ENCODE measurements at places on chromosomes 11 and 22.

DNA sequence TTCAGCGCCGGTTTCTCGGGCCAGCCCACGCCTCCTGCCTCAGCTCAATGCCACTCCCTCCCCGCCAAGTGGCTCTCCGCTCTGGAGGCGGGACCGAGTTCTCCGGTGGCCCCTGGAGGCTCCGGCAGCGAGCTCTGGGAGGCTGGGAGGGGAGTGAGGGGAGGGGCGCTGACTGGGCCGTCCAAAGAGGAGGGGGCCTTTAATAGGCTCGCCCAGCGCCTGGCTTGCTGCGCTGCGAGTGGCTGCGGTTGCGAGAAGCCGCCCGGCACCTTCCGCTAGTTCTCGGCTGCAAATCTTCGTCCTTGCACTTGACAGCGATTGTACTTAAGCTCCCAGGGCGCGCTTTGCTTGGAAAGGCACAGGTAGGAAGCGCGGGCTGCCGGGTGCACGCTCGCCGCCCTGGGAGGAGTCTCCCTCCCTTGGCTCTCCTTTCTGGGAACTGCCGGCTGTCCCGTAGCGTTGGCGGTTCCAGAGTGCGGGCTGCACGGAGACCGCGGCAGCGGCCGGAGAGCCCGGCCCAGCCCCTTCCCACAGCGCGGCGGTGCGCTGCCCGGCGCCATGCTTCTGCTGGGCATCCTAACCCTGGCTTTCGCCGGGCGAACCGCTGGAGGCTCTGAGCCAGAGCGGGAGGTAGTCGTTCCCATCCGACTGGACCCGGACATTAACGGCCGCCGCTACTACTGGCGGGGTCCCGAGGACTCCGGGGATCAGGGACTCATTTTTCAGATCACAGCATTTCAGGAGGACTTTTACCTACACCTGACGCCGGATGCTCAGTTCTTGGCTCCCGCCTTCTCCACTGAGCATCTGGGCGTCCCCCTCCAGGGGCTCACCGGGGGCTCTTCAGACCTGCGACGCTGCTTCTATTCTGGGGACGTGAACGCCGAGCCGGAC is at the start of gene ADAMTS15:
ADAMTS15 (plus strand) TSS at position 230 of the 894 bp plus-strand sequence; CDS start at position 559, 329 bp downstream.
- peak; percentile 88 for DNase-seq

- no peak for DNase-seq
Observed at GRCh38 chr11:119223856-119224255, 17.7 kb downstream of the CBL start.

- no peak for DNase-seq
Observed at GRCh38 chr11:70572974-70573260, 174.6 kb downstream of the CTTN start.

DNA sequence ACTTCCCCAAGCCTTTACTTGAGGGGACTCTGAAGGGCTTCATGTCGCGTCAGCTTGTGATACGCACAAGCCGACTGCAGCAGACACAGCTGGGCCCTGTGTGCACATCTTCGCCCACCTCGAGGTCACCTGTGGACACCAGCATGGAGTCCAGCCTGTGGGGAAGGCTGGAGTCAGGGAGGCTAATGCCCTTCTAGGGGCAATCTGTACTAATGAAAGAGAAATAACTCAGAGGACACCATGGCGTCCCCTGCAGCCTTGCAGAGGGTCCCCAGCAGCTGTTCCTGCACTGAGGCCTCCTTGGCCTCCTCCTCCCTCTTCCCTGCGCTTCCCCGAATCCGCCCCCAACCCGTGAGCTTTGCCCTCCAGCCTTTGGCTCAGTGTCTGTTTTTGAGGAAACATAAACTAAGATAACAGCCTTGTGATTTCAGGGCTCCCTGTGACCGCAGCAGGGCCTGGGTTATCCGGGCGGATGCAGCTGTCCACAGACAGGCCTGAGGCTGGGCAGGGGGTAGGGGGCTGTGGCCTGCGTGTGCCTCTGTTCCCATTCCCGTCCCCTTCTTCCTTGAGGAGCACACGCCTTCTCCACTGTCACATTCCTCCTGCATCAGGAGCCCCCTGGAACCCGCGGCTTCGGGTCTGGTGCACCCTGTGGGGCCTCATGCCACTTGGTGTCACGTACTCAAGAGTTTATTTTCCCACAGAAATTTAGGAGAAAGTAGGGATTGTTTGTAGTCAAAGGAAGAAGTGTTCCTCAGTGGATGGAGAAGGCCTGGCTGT is 25.0 kb downstream of the KRTAP5-5 start:
- DNase-seq: no peak

DNA sequence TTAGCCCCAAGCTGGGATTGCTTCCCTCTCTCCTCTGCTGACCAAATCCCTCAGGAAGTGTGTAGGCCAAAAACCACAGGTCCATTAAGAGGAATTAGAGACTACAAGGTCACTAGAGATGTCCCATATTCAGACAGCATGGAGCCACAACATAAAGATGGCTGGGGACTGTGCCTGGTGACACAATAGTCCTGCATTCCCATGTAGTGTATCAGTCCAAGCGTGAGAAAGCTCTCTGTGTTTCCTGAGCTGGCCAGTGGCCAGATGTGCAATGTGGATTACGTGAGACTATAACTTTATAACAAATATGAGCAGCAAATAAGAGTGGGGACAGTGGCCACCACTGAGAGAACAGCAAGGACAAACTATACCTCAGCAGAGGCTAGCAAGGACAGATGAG is 7.6 kb upstream of the MS4A10 start:
- no peak for DNase-seq

GRCh38 chr11:2320568-2321310 is 18.9 kb downstream of the TSPAN32 start:
- no peak for DNase-seq

DNA sequence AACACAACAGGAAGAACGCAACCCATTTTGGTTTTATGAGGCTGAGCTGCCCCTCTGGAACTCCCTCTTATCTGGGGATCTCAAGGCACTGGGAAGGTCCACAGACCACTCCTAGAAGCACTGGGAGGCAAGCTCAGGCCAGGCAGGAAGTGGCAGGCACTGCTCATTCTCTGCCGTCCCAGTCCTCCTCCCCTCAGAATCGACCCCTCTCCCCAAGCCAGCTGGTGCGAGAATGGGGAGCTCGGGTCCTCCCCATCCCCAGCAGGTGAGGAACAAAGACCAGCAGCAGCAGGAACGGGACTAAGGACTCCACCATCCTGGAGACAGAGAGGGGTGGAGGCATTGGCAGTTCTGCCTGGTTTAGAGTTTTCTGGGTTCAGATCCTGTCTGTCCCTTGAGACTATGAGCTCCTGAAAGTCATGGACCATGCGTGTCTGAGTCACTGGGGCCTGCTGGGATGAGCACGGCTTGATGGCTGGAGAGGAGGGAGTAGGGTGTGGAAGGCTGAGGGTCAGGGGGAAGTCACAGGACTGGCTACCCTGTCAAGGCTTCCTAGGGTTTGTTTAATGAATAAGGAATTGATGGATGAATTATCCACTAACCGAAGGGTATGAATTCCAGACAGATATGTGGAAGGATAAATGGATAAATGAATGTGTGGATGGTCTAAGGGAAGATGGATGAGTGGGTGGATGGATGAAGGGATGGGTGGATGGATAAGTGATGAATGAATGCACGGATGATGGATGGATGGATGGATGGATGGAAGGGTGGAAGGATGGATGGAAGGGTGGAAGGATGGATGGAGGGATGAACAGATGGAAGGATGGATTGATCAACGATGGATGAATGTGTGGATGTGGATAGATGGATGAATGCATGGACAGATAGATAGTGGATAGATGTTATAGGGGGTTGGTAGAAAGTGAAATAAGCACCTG is 6.4 kb downstream of the MYEOV start:
- no peak for DNase-seq

DNA sequence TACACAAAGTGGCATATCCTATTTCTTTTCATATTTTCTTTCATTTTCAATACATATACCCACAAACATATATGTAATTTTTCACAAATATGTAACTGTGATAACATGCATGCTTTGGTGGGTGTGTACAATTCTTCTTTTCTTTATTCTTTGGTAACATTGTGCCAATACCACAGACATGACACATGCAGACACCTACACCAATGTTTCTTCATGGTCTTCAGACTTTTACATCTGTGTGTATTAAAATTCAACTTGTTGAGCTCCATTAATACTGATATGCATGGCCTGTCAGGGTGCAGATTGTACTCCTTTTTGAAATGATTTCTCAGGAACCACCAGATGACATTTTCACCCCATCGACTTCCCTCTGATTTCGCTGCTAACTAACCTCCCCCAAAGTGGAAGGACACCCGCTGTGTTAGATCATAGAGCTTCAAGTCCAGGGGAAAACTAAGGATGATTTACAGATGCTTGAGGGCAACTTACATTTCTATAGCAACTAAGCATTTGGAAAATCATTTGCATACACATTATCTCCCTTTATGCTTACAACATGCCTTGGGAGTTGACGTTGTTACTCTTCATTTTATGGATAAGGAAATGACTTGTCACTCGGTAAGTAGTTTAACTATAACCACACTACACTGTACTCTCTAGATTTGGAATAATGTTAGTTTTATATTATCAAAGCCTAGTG is 10.5 kb upstream of the PANX3 start:
- no peak for DNase-seq

GRCh38 chr11:77170107-77170506 is 42.1 kb downstream of the MYO7A start:
- peak; percentile 66 for DNase-seq

DNA sequence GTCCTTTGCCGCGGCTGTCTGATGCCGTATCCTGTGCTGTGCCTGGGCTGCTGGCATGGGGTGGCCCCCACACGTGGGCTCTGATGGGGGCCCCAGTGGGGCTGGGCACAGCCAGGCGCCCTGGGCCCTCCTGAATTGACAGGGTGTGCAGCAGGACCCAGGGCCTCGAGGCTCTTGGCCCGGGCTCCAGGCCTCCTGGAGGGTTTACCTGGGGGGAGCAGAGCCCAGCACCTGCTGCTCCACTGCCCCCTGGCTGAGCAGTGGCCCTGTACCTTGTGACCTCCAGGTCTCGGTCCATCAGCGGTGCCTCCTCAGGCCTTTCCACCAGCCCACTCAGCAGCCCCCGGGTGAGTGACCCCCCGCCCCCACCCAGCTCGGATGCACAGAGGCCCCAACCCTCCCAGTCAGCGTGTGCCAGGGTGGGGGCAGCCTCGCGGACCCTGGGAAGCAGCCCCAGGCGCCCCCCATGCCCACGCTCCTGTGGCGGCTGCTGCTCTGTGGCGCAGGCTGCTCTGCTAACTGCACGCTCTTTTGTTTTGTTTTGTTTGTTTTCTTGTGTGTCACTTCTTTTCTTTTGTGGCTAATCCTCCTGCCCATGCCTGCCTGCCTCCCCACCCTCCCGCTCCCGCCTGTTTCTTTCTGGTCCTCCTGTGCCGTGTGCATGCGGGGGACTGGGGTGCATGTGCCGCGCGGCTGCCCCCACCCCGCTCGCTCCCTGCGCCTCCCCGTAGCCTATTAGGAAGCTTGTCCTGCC is 36.9 kb downstream of the MOB2 start:
- no peak for DNase-seq

DNA sequence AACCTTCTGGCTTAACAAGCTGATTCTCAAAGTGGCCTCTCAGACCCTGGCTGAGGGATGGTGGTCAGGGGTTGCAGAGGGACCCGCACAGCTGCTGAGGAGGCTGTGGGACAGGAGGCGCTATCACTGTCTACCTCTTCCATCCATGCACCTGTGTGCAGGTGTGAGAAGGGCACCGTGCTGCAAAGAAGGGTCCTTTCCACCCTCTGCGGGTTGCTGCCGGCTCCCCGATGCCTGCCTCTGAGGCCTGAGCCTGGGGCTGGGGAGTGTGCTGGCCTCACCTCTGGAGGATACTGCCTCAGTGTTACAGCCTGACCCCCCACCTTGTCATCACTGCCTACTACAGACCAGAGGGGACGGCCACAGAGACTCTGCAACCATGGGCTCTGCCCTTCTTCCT is 66.1 kb upstream of the B3GAT1 start:
- no peak for DNase-seq

- no peak for DNase-seq
Observed at GRCh38 chr22:19196841-19197612, 18.5 kb upstream of the SLC25A1 start.

GRCh38 chr11:72704028-72704782 is 30.0 kb upstream of the PDE2A start:
- no peak for DNase-seq

DNA sequence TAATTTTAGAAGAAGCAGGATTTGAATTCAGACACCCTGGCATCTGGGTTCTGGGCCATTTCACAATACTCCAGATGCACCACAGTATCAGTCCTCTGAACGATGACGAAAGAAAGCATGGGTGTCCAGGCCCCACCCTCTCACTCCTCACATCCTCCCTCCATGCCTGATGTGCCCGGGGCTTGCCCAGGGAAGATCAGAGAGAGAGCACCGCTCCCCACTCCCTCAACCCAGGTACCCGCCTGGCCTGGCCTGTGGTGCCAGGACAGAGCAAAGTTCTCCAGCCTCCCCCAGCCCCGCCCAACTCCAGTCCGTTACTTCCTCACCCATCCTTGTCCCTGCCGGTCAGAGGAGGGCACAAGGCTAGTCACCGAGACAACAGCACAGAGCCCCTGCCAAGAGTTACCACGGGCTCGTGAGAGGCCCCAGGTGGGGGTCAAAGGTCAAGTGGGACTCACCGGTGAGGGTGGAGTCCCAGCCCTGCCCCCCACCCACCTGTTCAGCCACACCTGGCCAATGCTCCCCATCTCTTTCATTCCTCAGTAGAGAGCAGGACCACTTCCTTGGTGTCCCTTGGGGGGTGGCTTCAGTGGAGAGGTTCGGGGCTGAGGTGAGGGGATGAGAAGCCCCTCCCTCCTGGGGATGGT is 8.1 kb downstream of the BCL9L start:
- no peak for DNase-seq

DNA sequence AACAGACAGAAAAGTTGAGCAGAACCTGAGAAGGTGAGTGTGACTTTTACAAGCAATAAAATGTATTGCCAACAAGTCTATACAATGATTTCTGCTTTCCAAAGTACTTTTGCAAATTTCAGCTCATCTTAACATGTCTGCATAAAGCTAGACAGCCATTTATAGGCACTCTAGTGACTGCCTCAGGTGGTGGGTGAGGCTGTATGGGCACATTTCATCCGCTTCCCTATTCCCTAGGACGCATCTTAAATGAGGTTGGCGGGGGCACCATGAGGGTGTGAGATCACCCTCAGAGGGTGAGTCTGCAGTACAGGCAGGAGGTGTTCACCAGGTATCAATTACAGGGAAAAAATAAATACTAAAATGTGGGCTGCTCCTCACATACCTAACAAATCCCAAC is 110.1 kb downstream of the ETS1 start:
- no peak for DNase-seq

DNA sequence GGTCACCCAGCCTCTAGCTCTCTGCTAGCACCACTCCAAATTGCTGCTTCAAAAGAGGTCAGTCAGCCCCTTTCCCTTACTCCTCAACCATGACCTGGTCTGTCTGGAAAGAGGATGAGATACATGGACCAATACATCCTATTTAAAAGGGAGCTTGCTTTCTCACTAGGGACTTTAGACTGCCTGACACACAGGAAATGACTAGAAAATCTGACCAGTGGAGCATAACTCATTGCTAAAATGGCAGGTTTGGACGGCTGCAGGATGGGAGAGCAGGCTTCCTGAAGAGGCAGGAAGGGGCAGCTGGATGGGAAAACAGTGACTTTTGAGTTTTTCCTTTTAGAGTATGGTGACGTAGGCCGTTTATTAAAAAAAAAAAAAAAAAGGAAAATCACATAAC is 25.3 kb downstream of the STIM1 start:
- no peak for DNase-seq
